ENCODE measurements at places on chromosomes 5 and 9. TPM values are rescaled to one million over a fixed set of nuclear protein-coding genes. Genes with fewer than 3 reads are reported as not detected.

Gene DIAPH1
- 24.9 TPM for total RNA-seq

Gene PHF24
- total RNA-seq: 36.0 TPM

Gene CLIC3
- 6.4 TPM for total RNA-seq

DNA sequence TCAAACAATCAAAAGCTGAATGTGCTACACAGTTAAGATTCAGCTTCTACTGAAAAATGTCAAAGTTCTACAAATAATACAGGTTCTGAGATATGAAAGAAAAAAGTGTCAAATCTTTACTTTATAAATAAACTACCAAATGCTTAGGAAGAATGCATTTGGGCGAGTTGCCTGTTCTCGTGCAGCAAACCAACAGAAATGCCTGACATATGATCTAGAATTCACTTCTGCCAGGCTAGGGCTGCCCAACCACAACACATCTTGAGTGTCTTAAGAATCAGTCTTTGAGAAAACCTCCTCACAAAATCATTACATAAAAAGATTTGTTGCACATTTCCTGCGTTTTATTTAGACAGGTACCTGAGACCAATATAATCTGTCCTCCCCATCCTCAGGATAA, 42.2 kb downstream of the ANKH start:
- no peak for DNase-seq

DNA sequence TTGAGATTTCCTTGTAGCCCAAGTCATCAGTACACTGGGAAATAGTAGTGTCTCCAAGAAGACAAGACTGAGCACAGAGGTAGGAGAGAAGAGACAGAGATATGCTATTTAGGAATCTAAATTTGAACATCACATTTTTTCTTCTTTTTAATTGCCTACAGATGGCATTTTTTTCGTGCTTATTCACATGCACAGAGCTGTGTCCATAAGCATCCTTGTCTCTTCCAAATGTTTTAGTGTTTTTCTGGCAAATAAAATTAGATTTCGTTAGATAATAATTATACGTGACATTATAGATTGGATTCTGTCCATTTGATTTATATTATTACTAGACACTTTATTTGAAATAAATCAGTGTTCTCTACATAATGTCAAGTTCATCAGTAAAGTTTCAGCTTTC, 80.9 kb downstream of the PRR16 start:
- DNase-seq: no peak

DNA sequence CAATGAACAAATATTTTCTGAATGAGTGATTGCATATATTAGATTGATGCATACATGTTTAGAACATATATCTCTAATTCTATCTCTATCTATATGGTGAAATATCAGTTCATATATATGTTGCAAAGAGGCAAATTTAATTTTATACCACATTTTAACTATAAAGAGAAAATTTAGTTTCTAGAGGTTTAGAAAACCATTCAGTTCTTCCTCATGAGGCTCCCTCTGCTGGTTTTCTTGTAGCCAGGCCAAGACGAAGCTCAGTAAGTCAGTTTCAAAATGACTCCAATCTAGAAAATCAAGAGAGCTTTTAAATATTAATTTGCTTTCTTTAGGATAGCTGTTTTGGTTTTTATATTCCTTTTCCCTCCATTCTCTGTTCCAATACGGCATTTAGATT, 312.1 kb downstream of the TMEM232 start:
- DNase-seq: no peak

DNA sequence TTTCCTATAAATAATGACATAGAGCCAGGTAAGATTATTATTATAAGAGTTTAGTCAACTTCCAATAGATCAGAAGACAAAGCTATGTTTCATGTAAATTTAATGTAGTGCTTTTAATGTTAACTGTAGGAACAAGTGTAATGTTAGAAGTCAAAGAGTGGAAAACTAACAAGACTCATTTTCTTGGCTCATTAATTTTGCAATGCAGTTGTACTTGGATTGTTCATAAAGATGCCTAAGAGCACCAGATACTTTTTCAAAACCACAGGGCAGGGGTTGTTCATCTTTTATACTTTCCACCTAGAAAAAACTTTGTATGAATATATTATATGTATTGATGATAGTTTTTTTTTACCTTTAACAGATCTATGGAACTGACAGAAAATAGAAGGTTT, 1705.3 kb upstream of the CDH9 start:
- DNase-seq: no peak
